ENCODE measurements at places on chromosomes 7 and 10.

DNA sequence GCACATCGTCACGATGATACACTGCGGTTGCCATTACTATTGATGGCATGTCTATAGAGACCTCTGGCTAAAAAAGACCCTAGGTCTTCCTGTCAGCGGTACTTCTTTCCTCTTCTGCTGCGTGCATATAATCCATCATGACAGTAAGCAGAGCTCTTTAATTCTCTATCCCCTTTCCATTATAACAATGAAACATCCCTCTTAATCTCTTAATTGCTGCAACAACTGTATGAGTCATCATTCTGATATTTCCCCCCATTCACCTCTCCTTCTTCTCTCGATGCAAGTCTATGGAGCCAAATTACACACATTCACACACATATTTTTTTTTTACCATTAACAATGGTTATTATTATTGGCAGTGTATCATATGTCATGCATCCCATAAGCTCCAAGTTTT is 45.2 kb upstream of the AKR1E2 start:
- DNase-seq = no peak

GRCh38 chr7:150479023-150479716 is 28.7 kb downstream of the GIMAP8 start:
- DNase-seq = no peak

- no peak for DNase-seq
Observed at GRCh38 chr10:75746356-75746755, 314.9 kb downstream of the LRMDA start.

- DNase-seq = no peak
Observed at GRCh38 chr7:68914006-68914405, 684.3 kb upstream of the AUTS2 start.

DNA sequence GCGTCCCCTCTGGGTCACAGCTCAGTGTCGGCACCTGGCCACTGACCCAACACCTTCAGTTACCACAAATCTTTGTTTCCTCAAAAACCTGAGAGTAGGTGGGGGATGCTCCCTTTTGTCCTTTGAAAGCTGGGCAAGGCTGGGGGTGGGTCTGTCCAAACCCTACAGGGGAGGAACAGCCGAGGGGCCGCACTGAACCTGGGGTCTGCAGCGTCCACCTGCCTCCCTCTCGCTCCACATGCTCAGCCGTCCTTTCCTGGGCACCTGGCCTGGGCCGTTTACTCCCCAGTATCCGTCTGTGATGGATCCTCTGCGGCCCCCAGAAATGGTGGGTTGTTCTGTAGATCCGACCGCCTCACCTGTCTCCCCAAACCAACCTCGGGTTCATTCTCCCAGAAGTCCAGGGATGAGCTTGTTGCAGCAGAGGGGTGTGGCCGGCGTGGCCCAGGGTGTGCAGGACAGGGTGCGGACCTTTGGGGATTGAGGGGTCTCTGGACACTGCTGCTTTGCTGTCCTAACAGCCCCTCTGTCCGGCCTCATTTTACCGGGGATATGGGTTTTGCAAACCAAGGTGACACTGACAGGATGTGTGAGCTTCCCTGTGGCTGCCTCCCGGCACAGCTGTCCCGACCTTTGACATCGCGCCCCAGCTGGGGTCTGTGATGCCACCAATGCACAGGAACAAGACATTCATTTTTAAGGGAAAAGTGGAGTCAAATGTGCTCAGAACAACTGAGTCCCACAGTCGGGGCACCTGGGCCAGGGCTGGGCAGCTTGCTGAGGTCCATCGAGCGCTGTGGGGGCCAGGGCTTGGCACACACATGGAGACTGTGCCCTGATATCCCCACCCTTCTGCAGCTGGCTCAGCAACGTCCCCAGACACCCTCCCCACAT is 115.9 kb downstream of the VIPR2 start:
- peak; percentile 37 for DNase-seq

GRCh38 chr7:150954201-150954985 is 23.7 kb downstream of the KCNH2 start:
- no peak for DNase-seq
